ENCODE measurements at places on chromosomes 5 and 9.

DNA sequence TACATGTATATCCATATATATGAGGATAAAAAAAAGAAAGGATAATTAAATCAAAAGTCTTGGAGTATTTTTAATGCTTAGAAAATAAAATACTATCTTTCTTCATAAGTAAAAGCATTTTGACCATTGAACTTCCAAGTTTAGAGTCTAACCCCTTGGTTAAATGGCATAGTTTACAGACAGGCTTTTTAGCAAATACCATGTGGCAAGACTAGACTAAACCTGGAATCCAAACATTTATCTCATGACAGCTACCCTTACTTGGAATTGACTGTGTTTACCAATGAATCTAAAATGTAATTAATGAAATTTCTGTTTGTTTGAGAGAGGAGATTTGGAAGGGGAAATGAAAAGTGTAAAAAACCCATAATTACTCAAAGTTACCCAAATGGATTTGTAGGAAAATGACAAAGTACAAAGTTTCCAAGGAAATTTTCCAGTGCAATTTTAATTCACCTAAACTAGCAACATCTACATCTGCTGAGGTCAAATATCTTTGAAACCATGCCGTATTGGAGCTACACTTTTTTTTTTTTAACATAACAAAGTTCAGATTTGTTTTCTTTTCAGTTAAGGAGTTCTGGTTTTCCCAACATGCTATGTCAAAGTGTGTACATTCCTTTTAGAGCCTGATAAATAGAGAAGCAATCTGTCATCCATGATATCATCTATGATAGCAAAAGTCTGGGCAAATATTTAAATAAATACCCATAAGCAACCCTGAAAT lies 272.1 kb upstream of the DAB2 start:
- no peak for DNase-seq

DNA sequence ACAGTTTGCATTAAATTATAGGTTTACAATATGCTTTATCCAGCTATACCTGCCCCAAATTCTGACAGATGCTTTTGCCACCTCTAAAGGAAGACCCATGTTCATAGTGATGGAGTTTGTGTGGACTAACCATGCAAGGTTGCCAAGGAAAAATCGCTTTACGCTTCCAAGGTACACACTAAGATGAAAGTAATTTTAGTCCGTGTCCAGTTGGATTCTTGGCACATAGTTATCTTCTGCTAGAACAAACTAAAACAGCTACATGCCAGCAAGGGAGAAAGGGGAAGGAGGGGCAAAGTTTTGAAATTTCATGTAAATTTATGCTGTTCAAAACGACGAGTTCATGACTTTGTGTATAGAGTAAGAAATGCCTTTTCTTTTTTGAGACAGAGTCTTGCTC lies 41.0 kb downstream of the FXN start:
- no peak for DNase-seq

DNA sequence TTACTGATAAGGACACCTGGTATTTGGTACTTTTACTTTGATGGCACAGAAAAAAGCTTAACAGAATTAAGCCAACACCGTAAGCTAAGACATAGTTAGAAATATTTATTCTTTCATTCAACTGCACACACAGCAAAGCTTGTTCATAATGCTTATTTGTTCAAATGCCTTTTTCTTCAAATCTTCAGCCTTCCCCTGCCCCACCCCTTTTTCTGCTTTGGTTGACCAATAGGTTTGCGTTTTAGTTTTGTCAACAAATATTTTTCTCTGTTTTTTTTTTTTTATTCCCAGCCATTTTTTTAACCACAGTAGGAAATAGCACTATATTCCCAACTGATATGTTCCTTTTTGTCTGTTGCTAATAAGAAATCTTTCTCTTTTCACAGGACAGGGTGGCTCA lies 4.9 kb upstream of the RICTOR start:
- DNase-seq = no peak

DNA sequence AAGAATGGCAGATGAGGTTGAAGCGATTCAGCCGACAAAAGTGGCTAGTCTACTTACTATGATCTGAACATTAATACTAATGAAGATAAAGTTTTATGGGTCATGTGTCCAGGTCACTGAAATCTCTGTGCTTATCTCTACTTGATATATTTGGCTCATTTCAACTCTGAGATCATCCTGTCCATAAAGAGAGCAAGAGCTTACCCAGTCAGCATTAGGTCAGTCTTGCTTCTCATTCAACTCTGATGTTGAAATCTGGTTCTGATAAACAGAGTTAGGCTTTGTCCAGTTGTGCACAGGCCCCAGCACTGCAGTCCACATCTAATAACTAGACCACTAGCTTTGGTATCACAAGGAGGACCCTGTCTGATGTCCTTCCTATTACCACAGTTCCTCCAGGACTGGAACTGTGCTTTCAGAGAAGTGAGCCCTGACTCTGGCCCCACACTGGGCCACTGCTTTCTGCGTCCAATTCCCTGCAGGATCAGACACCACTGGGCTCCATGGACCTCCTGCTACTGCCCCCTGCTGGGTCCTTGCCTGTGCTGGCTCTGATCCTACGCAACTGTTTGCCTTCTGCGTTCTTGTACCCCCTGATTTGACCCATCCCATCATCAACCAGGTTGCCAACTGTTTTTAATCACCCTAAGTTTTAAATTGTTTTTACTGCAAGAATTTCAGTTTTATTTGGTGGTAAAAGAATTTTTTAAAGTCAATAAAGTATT lies 23.7 kb upstream of the FAM120A start:
- DNase-seq = no peak

GRCh38 chr5:107025712-107026497 lies 644.8 kb downstream of the EFNA5 start:
- DNase-seq = no peak

Measured in activated effector memory CD4-positive, alpha-beta T cell treated with Interleukin-2 at 50 U/mL for 16 hours (primary cell).